ENCODE measurements at places on chromosomes 2 and 18.

DNA sequence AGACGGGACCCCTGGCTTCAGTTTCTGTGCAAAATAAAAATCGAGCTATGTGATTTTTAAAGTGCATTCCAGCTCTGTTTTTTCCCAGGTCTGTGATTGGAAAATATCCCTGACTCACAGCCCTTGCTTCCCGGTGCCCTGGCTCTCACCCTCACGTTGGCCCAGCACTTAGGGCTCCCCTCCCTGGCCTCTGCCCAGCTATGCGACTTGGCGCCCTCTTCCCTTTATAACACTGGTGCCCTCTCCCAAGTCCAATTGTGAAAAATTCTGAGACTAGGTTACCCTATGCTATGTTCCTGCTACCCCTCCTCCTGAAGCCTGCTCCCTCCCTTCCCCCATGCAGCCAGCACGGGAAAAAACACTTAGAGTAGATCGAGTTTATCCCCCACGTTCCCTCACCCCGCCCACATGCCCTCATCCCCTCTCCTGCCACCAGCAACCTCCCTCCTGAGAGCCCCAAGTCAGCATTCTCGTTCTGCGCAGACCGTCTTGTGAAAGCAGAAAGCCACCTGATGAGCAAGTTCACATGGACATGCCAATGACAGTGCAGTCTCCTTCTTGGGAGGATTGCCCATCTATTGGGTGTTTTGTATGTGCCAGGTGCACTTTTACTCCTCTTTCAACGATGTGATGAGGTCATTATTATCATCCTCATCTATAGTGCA lies 228.8 kb downstream of the VAPA start:
- no peak for DNase-seq

DNA sequence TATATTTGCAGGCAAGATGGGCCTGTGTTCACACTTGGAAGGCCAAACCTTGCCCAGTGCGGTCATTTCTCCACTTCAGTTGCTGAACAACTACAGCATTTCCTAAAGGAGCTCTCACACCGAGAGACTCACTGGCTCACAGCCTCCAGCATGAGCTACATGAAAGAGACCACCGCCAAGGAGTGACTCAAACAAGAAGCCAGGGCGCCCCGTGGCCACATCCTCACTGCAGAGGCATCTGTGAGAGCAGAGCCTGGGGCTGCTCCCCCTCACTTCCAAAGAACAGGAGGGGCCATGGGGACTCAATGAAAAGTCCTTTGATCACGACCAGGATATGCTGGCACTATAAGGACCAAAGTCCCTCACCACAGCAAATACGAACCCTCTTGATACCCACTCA lies 50.0 kb downstream of the TMEM163 start:
- DNase-seq = no peak

GRCh38 chr2:157339965-157340655 lies 14.5 kb upstream of the ERMN start:
- DNase-seq = no peak

GRCh38 chr18:21391074-21391673 lies 149.1 kb downstream of the GREB1L start:
- no peak for DNase-seq

DNA sequence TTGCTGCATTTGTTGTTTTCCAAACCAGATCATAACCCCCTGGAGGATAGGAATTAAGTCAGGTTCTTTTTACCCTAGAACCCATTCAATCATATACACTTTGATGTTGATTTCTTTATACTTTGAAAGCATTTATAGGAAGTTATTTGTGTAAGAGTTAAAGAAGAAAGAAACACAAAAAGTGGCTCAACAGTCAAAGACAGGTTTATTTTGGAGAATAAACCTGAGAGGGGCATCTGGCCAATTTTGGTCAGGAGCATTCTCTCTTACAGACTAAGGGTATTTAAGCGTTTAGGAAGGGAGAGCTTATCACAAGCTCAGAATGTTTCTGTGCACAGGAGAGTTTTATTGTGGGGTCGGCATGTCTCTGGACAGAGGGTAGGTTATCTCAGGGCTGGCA lies 398.0 kb downstream of the SPAG16 start:
- no peak for DNase-seq

- no peak for DNase-seq
Observed at GRCh38 chr18:3211236-3211992, 8.4 kb downstream of the MYOM1 start.

DNA sequence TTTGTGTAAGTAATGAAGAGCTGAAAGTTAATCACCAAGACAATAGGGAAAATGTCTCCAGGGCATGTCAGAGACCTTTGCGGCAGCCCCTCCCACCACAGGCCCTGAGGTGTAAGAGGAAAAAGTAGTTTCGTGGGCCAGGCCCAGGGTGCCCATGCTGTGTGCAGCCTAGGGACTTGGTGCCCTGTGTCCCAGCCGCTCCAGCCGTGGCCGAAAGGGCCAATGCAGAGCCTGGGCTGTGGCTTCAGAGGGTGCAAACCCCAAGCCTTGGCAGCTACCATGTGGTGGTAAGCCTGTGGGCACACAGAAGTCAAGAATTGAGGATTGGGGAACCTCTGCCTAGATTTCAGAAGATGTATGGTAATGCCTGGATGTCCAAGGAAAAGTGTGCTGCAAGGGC lies 52.5 kb downstream of the CENPO start:
- DNase-seq = no peak

- DNase-seq = no peak
Observed at GRCh38 chr2:44954889-44955592, 13.5 kb downstream of the SIX3 start.

GRCh38 chr2:241595600-241596140 lies 37.1 kb downstream of the BOK start:
- no peak for DNase-seq

DNA sequence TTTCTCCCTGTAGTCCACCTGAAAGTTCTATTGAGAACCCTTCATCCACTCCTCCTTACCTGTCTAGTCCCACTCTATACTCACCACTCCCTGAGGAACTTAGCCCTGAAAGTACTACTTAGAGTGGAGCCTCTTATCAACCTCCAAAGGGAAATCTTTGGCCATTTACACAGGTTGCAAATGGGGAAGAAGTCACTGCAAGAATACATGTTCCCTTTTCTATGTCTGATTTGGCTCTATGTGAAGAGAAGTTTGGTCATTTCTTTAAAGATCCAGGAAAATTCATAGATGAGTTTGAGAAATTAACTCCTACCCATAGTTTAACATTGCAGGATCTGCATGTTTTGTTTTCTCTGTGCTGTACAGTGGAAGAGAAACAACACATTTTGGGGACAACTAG lies 22.9 kb upstream of the MGAT4A start:
- no peak for DNase-seq

- no peak for DNase-seq
Observed at GRCh38 chr2:239220981-239221396, 179.8 kb downstream of the HDAC4 start.

DNA sequence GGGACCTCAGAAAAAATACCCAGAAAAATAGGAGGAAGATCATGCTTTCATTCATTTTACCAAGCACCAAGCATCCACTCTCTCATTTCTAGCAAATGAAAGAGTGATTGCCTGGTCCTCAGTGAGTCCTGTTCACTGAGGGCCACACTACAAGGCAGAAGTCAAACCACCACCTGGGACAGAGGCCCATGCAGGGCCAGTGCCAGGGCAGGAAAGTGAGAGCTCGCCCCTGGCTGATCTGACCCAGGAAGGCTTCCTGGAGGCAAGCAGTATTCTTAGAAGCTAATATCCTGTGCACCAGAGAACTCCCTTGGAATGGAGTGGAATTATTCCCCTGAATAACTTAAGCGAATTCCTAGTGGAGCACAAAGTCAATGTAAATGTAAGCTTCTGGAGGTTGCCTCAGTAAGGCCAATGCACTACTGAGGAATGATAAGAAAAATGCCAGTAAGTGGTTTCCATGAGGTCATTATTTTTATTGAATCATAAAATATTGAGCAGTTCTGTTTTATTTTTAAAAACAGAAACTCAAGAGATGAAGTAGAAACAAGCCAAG lies 191.6 kb upstream of the ID2 start:
- DNase-seq = no peak

GRCh38 chr18:13447621-13448334 lies 229.2 kb downstream of the LDLRAD4 start:
- DNase-seq = no peak

DNA sequence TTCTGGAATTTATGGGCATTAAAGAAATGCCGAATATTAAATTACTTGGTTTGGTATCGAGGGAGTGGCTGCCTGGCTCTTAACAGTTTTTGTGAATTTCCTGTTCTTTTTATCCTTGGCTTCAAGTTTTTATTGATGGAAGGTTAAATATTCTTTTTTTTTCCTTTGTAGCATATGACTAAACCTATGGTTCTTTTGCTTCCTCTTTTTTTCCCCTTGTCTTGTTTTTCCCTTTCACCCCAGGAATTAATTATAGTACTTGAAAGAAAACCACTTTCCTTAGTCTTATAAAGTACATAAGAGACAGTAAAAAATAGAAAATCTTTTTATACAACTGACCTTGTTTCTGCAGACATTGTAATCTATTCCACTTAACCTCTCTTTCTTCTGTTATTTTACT lies 42.4 kb downstream of the MGAT5 start:
- no peak for DNase-seq

DNA sequence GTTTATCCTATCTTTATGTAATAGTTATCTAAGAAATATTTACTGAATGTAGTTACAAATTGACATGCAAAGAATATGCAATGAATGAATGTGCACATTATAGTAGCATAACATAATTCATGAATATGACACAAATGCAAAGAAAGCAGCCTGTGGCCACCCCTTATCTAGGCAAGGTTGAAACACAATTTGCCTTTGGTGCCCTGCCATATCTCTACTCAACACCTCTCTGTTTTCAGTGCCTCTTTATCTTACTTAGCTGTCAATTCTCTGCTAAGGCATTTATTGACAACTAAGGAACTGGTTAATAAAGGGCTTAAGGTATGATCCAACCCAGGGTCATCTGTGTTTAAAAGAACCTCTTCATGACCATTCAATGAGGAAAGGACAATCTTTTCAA lies 18.9 kb downstream of the REV1 start:
- DNase-seq = no peak

GRCh38 chr2:38076710-38077430 lies 919 bp upstream of the CYP1B1 start:
- DNase-seq = no peak

GRCh38 chr18:76056471-76057110 lies 438.5 kb downstream of the ZNF516 start:
- DNase-seq = no peak

GRCh38 chr2:172089005-172089504 lies 3.7 kb downstream of the DLX1 start:
- DNase-seq = no peak

DNA sequence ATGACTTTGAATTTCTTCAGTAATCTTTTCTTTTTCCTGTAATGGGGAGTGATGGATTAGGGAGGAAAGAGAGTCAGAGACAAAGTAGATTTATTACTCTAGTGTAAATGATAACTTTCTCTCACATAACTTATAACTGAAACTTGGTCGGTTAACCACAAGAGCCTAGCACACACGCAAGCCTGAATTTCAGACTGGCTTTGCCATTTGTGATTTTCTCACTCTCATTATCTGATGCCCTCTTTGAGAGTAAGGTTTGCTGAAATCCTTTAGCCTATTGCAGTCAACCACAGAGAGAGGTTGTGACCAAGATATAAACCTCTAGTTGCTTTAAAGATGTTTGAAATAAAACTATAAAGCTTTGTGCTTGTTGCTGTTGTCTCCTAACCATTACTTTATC lies 117.9 kb upstream of the NETO1 start:
- DNase-seq = no peak

DNA sequence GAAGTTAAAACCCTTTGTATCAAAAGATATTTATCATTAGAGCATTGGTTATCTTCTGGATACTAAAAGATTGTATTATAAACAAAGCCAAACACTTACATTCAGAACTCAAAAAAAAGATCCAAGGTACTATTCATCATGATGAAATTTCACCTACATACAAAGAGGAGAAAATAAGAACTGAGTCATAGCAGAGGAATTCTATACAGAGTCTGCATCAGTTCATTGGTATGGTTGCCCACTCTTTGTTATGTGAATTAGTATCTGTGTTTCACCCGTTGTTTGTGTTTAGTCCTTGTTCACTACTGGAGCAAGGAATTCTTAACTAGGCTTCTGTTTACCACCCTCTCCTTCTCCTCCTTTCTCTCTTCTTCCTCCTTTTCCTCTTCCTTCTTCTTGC lies 157.9 kb downstream of the LNPK start:
- no peak for DNase-seq

DNA sequence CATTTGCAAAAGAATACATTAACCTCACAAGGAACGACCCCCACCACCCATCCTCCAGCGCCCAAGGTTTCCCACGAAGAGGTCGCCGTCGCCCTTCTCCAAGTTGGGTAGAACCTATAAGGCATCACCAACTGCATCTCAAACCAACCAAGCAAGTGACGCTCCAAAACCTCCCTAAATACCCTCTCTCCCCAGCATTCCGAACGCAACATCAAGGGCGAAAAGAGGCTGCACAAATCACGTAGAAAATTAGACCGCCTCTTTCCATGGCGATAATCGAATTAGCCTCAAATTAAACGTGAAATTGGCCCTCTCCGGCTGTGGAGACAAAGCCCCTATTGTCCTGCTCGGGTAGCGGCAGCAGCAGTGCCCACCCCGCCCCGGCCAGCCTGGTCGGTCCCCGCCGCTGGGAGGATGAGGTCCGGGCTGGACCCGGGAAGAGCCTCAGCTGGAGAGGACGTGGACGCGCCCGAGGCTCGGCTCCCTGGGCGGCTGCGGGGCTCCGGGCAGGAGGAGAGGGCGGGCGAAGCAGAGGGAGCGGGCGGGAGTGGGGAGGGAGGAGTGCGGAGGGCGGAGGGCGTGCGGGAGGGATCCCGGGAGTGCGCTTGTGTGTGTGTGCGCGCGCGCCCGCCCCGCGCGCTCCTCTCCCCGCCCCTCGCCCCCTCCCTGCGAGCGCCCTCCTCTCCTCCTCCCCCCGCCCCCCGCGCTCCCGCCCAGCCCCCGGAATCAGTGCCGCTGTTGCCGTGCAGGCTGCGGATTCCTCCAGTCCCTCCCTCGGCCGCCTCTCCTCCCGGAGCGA lies at the start of gene SPTBN1:
Gene SPTBN1 (plus strand): TSS at position 765 of the 799 bp plus-strand sequence. CDS start 70,092 bp downstream, outside the sequence.
- no peak for DNase-seq

DNA sequence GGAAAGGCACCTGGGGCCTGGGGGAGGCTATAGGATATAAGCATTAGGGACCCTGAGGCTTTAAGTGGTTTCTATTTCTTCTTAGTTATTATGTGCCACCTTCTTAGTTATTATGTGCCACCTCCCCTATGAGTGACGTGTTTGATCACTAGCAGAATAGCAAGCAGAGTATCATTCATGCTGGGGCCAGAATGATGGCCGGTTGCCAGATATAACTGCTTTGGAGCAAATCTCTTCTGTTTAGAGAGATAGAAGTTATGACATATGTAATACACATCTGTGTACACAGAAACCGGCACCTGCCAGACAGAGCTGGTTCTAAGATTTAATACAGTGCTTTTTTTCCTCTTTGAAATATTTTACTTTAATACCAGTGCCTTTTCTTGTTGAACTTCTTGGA lies 29.4 kb downstream of the LIPG start:
- DNase-seq = no peak

Data from hematopoietic multipotent progenitor cell treated with erythropoietin and hydrocortisone succinate and interleukin-3 and kit ligand, for 17 days (in vitro differentiated cells).